ENCODE measurements at places on chromosomes 6 and 20.

- DNase-seq, result no peak
Observed at GRCh38 chr6:7270320-7271204, 42.4 kb downstream of the SSR1 start.

- no peak for DNase-seq
Observed at GRCh38 chr20:21272279-21272678, 30.9 kb upstream of the XRN2 start.

DNA sequence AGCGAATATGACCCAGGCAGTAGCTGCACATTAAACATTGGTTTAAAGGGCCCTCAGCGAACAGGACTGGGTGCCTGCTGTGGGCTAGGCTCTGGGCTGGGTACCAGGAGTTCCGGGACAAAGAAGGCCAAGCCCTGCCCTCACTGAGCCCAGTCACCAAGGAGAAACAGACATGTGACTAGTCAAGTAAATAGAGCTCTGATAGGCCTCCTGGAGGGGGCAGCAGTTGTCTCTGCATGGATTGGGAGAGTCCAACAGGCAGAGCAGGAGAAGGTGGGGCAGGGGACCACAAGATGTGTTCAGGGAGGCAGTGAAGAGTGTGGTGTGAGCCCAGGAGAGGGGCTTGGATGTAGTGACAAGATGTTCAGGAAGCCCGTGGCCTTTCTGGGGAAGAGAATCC is 3.1 kb downstream of the HM13 start:
- no peak for DNase-seq

GRCh38 chr20:1225783-1226654 is at the start of gene RAD21L1:
TSS of gene RAD21L1 (plus strand) at chr20:1226044. CDS start at chr20:1228454, 2,410 bp downstream.
- peak; percentile 64 for DNase-seq

GRCh38 chr20:46461808-46462207 is 51.6 kb downstream of the ZNF334 start:
- no peak for DNase-seq

- DNase-seq, result no peak
Observed at GRCh38 chr20:12659942-12660341, 348.8 kb upstream of the SPTLC3 start.

DNA sequence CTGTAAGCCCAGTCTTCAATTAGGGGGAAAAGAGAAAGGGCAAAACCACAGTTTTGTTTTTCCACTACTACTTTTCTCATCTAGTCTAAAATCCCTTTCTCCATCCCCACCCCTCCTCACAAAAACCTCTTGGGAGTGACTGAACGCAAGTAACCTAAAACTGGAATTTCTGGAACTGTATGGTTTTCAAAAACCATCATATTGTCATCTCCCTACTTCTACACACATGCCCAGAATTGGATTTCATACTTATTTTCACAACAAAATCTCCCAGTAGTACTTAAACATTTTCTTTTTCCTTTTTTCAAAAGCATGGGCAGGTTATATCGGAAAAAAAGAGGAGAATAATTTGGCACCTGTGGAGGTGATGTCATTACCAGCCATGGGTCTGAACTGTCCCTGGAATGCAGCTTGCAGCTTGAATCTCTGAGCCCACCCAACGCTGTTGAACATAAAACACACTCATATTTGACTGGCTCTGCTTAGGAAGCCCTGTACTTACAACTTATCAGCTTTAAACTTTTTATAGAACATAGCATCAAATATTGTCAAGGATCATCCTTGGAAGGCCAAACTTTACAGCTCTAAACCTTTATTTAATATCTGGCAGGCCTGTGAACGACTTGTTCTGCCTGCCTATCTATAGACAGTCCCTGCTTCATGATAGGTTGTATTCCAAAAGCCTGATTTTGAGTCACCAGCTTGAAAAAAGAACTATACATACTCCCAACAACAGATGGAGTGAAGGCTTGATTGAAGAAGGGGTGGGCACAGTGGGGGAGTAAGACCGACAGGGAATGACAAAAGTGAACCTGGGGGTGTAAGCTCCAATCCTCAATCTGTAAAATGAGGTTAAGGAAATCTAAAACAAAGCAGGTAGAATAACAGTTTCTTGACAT is 59.3 kb downstream of the EPB41L2 start:
- no peak for DNase-seq

DNA sequence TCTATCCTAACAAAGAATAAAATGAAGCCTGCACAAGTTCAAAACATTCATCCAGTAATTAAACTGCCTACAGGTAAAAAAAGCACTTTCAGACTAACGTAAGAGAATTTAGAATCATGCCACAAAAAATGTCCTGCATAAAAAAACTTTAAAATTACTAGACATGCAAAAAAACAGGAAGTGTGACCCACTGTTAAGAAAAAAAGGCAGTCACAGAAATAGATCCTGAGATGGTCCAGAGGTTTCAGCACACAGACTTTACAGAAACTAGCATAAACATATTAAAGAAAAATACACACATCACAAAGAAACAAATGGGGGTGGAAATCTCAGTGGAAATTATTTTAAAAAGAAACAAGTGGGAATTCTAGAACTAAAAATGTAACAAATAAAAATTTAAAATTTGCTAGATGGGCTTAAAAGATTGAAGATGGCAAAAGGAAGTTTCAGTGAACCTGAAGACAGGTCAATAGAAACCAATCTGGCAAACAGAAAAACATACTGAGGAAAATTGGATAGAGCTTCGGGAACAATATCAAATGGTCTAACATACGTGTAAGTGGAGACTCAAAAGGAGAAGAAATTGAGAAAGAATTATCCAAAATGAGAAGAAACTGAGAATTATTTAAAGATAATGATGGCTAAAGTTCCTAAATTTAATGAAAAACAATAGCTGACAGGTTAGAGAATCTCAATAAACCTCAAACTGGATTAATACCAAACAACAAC is 3.4 kb upstream of the ZNF133 start:
- DNase-seq, result no peak

DNA sequence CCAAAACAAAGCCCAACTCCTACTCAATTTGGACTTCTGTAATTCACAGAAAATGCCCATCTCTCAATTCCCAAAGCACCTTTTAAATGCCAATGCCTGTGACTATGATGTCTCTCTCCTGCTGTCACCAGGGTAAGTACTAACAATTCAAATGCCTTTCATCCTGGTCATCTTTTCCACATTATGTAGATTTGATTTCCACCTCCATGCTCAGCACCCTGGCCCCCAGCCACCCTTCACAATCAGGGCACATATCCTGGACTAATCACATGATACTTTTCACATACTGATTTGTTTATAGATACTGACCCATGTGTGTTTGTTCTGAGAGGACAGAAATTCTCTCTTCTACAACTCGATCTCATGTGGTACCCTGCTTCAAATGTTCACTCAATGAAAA is 236.3 kb downstream of the PTPRK start:
- DNase-seq, result no peak

- no peak for DNase-seq
Observed at GRCh38 chr6:17902974-17903373, 84.5 kb downstream of the KIF13A start.

DNA sequence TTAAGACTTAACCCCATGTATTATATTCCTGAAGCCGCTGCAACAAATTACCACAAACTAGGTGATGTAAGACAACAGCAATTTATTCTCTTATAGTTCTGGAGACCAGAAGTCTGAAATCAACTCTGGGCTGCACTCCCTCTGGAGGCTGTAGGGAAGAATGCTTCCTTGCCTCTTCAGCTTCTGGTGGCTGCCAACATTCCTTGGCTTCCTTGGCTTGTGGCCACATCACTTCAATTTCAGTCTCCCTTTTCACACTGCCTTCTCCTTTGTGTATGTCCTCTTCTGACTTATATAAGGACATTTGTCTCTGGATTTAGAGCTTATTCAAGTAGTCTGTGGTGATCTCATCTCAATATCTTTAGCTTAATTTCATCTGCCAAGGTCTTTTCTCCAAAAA is 141.6 kb downstream of the DHX35 start:
- DNase-seq, result no peak
